Left ventricle myocardium superior (tissue), 1 donor: ENCODE measurements at places on chromosomes 2 and 18. TPM values are rescaled to one million over a fixed set of nuclear protein-coding genes. Genes with fewer than 3 reads are reported as not detected.

Gene KCNG3
- total RNA-seq = not detected

Gene SP9
- not detected for total RNA-seq

Gene KCNG2
- not detected for total RNA-seq

DNA sequence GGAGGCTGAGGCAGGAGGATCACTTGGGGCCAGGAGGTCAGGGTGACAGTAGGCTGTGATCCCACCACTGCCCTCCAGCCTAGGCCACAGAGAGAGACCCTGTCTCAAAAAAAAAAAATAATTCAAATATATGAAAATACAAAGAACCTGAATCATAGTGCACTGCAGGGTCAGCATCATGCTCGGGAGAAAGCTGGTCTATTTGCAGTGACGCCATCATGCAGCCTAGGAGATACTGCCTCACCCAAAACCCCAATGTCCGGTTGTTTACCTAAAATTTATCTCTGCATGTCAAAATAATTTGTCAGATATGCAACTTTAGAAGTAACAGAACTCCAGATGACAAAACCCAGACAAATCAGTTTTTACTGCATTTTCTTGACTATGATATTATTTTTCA lies 61.5 kb upstream of the ALKAL2 start:
- DNase-seq = no peak

DNA sequence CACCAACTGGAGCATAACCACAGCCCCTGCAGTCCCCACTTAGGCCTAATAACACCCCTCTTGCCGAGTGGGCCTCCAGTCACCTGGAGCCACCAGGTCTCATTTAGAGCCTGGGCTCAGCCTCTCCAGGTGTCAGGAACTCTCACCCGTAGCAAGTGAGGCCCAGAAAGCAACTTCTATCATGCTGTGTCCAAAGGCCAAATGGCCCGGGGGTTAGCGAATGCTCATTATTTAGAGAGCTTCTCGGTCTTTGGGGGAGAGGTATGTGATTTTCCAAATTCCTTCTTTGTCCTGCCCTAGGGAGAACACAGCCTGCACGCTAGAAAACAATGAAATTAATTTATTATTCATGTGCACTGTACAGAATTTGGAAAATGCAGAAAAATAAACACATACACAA lies 109.9 kb upstream of the PTPRM start:
- DNase-seq = no peak

DNA sequence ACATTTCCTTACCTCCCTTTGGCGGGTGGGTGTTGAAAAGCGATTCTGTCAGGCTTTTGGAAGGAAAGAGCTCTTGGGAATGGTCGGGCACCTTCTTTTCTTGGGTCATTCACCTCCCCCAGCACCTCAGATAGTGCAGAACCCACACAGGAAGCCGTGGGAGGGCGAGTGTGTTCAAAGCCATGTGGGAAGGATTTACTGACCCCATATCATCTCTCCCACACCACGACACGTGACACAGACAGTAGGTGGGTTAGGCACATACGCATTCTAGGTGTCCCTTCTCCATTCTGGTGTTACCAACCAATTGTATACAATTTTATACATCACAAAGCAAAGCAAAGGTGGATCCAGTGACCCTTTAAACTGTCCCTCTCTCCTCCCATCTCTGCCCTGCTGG lies 263.7 kb upstream of the REV1 start:
- DNase-seq = no peak

DNA sequence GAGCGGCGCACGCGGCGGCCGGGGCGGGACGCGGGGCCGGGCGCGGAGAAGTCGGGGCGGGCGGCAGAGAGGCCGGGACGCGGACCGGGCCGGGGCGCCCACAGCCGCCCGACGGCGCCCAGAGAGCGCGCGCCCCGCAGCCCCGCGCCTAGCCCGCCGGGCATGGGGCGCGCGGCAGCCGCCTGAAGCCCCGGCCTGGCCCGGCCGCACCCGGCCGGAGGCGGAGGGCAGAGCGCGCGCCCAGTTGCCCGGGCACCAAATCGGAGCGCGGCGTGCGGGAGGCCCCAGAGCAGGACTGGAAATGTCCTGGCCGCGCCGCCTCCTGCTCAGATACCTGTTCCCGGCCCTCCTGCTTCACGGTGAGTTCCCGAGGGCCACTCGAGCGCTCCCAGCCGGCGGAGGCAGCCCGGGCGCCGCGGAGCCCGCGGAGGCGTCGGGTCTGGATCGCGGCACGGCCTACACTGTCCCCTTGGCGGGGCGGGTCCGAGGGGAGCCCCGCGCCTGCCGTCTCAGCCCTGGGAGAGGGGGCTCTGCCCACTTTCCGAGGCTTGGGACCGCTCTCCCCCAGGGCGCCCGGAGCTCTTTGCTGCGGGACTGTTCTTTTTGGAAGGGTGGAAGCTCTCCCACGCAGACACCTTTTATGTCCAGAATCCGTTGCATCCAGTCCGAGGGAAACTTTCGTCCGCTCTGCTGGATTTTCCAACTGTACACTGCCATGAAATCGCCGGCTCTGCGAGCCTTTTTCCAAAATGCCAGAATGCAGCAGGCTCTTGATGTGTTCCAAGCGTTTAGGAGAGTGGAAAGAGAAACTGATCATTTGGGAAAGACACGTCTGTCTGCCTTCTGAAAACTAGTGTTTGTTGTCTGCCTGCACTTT lies 484 bp downstream of the APCDD1 start:
- peak; percentile 57 for DNase-seq
